ENCODE measurements at places on chromosomes 6 and 20. TPM values are rescaled to one million over a fixed set of nuclear protein-coding genes. Genes with fewer than 3 reads are reported as not detected.

APOBEC2 gene
- total RNA-seq = not detected

DNA sequence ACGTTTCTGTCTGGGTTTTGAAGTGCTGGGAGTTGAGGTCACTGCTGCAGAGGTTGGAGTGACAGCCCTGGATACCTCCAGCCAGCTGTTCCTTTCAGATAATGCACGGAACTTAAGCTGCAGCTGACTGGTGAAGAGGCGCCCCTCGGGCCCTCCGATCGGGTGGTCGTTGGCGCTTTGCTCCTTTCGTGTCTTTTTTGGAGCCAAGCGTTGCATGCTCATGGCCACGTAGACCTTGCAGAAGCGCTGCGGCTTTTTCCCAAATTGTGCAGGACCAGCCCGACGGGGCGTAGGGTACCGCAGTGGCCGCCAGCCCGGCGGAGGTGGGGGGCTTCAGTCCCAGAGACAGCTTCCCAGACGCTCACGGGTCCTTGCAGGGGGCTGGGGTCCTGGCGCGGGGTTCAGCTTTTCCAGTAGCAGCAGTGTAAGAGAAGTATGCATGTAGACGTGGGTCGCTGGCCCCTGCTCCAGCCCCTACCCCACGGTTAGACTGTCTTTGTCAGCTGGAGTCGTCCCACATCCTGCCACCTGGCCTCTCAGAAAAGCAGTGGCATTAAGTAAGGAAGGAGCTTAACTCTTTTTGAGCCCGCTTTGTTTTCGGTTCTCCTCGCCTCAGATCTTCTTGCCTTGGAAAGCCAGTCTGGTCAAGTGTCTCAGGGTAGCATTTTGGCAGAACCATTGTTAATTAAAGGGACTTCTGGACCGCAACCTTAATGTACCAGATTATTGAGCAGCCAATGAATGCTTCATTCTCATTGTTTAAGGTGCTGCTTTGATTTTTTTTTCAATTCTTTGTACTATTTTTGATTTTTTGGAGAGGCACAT, 838 bp downstream of the TNFAIP3 start:
- DNase-seq = no peak

GRCh38 chr6:35174088-35174434, 32.9 kb upstream of the TCP11 start:
- no peak for DNase-seq

ASXL1 gene
- 13.8 TPM for total RNA-seq

DNA sequence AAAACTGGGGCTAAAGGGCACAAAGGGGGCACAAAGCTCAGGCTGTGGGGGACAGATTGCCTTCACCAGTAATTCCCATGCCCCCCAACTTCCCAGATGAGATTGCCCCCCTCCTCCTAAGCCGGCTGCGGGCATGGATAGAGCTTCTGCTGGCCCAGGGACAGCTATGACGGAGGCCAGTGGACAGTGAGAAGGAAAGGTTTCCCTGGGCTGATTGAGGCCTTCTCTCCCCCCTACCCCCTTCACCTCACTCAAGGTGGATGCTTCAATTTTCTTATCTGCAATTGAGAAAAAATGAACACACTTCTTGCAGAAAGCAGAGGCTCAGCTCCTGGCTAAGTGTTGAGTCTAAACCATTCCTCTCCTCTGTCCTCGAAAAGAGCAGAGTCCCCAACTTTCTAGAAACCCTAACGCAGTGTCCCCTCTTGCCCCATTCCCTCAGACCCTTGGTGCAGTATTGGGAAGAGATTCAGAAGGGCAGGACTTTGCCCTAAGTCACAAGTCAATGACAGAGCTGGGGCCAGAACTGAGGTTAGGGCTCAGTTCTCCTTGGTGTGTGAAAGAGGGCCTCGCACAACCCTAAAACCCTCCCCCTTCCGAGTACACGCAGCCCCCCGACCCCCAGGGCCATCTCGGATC, 808 bp downstream of the SDC4 start:
- DNase-seq = no peak

ZNF831 gene
- total RNA-seq = not detected

GRCh38 chr6:144855812-144856531, 570.8 kb downstream of the UTRN start:
- no peak for DNase-seq

GRCh38 chr6:24429146-24429545, 26.4 kb downstream of the MRS2 start:
- no peak for DNase-seq

DNA sequence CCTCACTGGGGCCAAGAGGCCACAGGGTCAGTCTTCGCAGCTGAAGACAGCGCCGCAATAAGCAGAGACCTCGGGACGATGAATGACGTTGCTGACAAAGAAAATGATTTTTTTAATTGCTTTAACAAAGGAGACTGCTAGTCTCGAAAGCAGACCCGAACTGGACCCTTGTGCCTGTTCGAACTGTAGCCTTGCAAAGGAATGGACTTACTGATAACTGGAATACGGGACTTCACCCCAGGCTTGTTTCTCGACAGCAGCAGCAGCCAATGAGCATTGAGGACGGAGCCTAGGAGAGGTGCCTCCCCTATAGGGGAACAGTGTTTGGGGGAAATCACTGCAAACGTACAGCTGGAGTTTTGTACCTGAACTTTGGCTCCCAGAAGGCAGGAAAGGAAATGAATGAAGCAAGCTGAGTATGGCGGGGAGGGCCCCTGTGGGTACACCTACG, 1.3 kb upstream of the TAF4 start:
- peak; percentile 15 for DNase-seq

DNA sequence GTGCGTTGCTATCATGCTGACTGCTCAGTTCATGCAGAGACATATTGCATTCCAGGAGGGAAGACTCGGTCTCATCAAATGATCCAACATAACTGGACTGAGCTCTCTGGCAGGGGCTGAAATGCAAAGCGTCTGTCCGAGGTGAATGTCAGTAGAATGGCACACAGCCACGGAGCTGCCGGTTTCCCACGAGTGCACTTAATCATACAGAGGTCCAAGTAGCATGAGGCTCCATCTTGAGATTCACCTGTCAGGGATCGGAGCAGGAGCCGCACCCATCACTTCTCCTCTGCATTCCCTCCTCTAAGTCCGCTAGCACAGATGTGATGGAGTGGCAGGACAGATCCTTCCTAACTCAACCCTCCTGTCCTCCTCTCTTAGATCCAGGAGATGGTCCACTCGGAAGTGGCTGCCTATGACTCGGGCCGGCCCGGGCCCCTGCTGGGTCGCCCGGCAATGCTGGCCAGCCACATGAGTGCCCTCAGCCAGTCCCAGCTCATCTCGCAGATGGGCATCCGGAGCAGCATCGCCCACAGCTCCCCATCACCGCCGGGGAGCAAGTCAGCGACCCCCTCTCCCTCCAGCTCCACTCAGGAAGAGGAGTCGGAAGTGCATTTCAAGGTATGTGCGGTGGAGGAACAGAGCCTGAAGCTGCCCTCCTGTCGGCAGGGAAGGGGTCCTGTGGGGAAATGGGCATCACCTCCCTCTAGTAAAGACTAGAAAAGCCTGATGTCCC, 135.9 kb downstream of the JPH2 start:
- DNase-seq = no peak

PGM3 gene
- 97.7 TPM for total RNA-seq

- DNase-seq = no peak
These were observed 84.2 kb downstream of the RNF144B start for GRCh38 chr6:18471232-18471964.

DNA sequence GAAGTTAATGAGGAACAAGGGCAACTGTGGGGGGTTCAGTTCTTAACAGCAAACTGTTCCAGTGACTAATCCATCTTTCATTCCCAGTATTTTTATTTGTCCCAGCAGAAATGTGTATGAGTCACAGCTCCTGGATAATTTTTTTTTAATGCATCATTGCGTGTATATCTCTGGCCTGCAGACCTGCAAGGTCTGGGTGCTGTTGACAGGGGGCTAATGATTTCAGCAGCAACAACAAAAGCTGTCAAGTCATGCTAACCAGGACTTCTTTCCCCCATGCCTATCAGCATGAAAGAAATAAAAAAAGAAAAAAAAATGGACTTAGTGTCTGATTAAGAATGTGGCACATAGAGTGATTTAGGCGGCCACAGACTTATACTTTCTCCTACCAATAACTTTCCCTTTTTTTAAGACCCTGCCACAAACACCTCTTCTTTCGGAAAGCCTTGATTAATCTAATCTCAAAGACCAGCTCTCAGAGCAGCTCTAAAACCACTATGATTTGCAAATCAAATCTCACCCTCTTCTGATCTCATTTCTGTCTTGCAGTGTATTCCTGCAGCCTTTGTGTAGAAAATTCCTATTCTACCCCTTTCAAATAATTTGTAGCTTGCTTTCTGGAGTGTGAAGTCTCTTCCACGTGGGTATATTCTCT, 14.2 kb upstream of the PREX1 start:
- peak; percentile 86 for DNase-seq
